Diencephalon (tissue), 1 donor: ENCODE measurements at places on chromosomes 3 and 15. TPM values are rescaled to one million over a fixed set of nuclear protein-coding genes. Genes with fewer than 3 reads are reported as not detected.

The STRC gene
- total RNA-seq, result 0.92 TPM

The CPA3 gene
- 1.6 TPM for total RNA-seq

The FETUB gene
- total RNA-seq, result not detected

The SEMA6D gene
- total RNA-seq, result 83.0 TPM

The SHC4 gene
- total RNA-seq, result 10.1 TPM

The C3orf70 gene
- total RNA-seq, result 54.9 TPM

The SLC28A1 gene
- 0.23 TPM for total RNA-seq
